NCI-H774 (cell line): ENCODE measurements at places on chromosomes 6 and 20.
A peak's percentile ranks its signal among the peaks of the same experiment; 100 is the strongest.

GRCh38 chr6:38088829-38089228 lies 269.3 kb downstream of the ZFAND3 start:
- no peak for DNase-seq

DNA sequence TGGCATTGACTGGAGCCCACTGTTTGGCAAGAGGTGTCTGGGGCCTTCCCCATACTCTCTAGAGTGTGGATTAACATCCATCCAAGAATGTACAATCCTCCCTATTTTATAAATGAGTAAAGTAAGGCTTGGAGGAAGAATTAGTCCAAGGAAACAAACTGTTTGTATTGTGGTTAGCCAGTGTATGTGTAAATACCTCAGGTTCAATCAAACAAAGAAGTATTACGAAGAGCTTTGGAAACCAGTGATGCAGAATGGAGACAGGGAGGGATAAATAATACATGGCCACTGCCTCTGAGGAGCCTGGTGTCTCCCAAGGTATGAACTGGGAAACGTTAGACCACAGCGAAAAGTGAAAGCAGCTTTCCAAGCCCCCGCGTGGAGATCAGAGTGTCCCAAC lies 226.6 kb upstream of the RIN2 start:
- no peak for DNase-seq

DNA sequence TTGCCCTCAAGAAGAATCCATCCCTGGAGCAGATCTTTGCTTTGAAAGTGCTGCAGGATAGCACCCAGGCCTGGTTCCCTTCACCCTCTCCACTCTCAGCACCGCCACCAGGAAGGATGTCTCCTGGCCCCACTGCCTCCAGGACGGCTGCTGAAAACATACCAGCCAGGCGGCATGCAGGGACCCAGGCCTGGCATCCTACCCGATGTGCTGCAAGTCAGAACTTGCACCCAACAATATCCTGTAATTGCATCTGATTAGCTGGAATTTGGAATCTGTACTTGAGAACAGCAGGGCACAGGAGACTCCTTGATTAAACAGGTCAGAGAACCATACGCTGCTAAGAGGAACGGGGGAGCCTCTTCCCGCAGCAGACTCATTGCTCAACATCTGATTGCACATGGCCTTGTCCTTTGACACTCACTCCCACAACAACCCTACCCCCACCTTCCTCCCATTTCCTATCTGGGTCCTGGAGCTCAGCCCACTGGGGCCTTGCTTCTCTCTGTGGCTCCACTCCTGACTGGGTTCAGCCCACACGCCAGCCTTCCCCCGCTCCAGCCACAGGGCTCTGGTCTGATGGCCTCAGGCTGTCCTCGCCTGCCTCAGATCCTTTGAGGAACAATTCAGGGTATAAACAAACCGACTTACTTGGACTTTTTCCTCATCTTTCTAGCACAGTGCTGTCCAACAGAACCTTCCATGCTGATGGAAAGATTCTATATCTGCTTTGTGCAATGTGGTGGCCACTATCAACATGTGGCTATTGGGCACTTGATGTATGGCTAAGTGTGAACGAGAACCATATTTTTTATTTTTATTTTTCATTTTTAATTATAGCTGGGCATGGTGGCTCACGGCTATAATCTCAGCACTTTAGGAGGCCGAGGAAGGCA lies 78.0 kb downstream of the FGD2 start:
- no peak for DNase-seq

GRCh38 chr20:55143601-55144000 lies 668.2 kb downstream of the DOK5 start:
- DNase-seq, result no peak

DNA sequence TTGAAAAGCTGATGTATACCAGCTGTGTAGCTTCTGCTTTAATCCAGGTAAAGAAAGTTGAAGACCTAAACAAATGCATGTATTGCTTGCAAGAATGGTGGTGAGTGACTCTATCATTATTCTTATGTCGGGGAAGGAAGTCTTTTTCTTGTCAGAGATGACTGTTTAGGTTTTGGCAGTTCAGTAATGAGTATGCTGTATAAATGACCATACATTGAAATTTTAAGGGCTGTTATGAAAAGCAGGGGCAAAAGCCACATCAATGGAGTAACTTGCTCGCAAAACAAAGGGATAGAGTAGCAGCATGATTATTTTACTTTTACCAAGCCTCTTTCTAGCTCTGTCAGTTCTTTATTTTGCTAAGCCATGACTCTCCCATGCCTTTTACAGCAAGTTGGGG lies 55.9 kb upstream of the NUP153 start:
- no peak for DNase-seq

- DNase-seq, result no peak
Observed at GRCh38 chr6:139920776-139921100, 546.3 kb upstream of the CITED2 start.

DNA sequence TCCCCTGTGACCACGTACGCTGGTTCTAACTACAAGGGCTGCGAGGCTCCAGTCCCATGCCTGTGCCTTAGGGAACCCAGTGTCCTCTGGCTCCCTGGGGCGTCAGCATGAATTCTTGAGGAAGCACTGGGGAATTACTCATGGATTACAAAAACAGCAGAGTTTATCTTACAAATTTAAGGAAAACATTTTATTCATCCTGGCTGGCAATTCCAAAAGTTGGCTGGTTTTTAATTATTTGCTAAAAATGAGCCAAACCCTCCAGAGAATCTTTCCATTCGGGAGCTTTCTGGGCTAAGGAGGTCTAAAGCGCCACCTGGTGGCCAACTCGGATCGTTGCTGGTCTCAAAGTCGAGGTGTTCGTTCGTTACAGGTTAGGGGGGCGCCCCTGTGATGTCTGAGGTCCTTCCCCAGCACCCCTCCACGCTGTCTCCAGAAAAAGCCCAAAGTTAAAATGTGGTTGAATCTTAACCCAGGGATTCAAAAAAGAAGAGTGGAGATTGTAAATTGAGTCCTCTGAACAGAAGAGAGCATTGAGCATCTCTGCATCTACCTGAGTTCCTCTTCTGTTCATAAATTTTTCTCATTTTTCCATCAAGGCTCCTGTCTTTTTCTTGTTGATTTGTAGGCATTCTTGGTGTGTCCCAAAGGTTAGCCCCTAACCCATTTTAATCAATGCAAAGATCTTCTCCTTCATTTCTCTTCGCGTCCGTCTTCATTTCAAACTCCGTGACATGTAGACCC lies 99.4 kb downstream of the BFSP1 start:
- peak; percentile 70 for DNase-seq

DNA sequence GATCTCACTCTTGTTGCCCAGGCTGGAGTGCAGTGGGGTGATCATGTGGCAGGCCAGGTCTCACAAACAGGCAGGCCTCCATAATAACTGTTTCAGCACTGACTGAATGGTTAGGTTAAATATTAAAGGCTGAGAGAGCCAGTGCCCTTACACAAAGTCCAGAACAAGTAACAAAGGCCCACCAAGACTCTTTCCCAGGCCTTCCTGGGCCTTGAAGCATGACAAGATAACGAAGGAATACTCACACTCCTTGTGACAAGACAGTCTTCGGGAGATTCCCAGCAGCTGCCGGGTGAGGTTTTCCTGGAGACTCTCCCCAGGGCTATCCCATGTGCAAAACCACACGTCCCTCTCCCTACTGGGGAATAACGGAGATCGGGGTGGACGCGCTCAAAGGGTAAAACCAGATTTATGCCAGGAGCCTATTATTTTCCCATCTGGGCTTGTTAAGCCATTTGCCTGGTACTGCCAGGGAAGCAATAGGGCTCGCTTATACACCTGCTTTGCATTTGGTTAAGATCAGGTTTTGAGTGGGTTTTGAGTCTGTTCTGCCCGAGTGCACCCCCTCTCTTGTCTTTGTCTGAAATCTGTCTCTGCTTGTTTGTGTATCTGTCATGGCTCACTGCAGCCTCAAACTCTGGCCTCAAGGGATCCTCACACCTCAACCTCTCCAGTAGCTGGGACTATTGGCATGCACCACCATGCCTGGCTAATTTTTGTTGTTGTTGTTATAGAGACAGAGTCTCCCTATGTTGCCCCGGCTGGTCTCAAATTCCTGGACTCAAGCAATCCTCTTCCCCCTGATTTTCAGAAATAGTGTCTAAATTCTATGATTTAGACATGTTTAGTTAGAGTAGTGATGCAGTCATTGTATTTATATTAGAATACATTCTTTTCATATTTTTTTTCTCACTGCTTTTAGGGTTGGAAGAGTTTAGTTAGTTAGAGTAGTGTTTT lies 1.4 kb upstream of the ENPP3 start:
- no peak for DNase-seq

- DNase-seq, result no peak
Observed at GRCh38 chr6:90502866-90503407, 83.9 kb downstream of the MAP3K7 start.

DNA sequence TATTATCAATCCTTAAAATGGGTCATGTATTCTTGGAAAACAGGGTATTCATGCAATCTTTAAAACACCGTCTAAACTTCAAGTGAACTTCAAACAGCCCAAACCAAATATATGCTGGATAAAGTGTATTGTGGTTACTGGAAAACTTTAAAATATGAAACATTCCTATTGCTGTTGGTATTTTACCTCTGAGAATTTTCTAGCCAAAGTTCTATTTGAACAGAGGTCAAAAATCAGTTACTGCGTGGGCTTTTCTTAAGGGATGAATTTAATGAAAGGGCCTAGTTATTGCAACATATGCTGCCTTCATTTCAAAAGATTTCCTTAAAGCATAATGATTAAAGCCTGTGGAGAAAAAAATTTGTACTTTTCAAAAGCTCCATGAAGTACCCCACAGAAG lies 436.0 kb downstream of the PLCB1 start:
- DNase-seq, result no peak

- no peak for DNase-seq
Observed at GRCh38 chr20:36217226-36217625, 19.1 kb upstream of the AAR2 start.

GRCh38 chr6:86028776-86029175 lies 386.1 kb upstream of the SYNCRIP start:
- DNase-seq, result no peak

DNA sequence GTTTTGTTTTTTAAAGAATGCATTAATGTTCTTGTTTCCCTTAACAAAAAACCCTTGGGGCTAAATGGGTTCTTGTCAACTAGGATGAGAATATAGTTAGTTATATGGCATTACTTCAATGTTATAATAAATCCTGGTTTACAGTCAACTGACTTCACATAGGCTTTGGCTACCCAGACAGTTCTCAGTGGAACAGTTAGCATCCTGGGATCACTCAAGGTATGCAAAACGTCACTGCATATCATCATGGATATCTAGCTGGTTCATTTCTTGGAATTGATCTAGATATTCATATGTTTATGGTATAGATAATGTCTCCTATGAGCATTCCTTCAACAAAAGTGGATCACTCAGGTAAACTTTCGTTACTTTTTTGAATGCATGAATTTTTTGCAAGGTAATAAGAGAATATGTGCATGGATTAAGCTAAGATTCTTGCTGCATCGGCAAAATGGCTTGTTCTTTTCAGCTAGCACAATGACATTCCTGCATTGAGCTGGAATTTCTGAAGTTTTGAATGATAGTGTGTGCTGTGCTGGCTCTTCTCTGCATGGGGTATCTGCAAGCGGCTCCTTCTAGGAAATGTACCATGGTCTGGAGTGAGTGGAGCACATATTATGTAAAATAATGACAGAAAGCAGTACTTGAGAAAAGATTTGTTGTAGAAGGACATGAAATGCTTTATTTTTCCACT lies 138.9 kb downstream of the ADGRG6 start:
- DNase-seq, result no peak

DNA sequence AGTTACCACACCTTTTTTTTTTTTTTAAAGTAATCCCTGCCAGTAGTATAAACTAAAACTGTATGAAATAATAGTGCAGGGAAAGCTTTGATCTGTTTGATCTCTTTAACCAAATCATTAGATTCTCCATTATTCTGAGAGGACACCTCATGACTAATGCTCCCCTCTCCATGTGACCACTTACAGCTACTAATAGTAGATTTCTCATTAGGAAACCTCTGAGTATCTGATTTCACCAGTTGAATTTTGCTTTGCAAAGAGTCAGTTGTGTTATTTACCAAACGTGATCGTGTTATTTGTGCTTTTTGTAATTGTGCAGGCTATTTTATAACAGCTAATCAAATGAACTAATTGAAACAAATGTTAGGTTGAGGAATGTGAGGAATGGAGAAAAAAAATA lies 12.5 kb downstream of the CASP8AP2 start:
- no peak for DNase-seq

- no peak for DNase-seq
Observed at GRCh38 chr6:9948678-9949077, 466.2 kb downstream of the TFAP2A start.

DNA sequence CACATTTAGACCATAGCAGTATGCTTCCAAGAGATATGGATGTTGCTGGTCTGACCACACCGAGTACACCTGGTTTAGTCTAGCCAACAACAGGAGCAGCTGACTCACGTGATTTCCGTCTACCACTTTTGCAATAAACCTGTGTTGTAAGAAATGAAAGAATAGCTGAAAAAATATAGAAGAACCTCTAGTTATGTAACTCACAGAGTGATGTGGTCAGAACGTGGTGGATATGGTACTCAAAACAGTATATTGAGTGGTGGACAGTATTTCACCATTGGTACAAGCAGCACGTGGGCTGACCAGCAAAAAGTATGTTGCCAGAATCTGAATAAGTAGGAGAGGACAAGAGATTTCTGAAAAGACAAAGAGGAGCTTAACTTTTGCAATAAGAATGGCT lies 226.9 kb downstream of the TBC1D7 start:
- DNase-seq, result no peak

DNA sequence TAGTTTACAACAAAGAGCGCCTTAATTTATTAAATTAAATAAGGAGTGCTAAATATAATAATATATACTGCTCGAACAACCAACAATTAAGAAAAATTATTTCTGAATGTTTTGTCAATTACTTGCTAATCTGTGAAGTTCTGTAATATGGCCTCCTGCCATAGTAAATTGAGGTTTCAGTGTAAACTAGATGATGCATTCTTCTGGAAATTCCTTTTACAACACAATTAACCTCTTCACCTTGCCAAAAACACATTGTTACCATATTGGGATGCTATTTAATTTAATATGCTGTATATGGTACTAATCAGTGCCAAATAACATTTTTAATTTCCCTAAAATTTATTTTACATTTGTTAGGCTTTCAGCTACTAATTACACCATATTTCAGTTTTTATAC lies 808.4 kb upstream of the CITED2 start:
- no peak for DNase-seq

DNA sequence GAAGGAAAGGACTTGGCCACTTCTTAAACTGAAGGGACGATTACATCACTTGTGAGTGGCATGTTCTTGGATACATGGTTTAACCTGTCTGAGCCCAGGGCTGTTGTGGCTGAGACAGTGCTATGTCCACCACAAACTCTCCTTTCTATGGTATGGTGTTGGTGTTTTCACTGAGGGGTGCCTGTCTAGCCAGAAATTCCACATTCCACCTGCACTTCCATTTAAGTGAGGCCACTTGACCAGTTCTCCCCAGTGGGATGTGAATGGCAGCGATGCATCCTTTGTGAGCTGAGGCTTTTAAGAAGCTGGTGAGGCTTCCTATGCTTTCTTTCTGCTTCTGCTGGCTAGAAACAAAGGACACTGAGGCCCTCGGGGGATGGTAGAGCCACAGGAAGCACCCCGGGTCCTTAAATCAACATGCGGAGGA lies 151.4 kb upstream of the CHD6 start:
- no peak for DNase-seq

GRCh38 chr20:1489764-1490436 lies 1.3 kb downstream of the SIRPB2 start:
- no peak for DNase-seq
